GM23248 (cell line): ENCODE measurements at places on chromosomes 5 and 9. TPM values are rescaled to one million over a fixed set of nuclear protein-coding genes. Genes with fewer than 3 reads are reported as not detected.
A peak's percentile ranks its signal among the peaks of the same experiment; 100 is the strongest.

PLAC8L1 gene
- total RNA-seq, result 2.3 TPM in 1 of 2 replicates, not detected in the other

PCDHA1 gene
- total RNA-seq, result not detected in 2 replicates

SGCD gene
- 67.0 and 69.7 TPM in 2 replicates for total RNA-seq

TMEM174 gene
- total RNA-seq, result not detected in 2 replicates

CKMT2 gene
- total RNA-seq, result not detected in 2 replicates

CD72 gene
- 3.9 TPM in 1 of 2 replicates, not detected in the other for total RNA-seq

DNA sequence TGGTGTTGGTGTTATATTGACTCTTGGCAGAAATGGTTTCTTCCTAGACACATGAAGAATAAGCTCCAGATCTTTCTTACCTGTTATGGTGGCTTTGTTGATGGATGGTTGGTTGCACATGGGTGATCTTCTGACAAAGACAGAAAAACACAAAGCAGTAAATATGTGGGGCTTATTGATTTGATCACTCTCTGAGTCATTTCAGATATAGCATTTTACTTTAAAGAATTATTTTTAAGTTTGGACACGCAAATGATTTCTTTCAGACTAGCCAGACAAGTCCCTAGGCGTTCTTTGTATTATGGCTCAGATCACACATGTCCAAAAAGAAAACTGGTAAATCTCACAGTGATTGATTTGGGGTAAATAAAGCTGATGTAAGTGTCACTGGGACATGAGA, 597.6 kb downstream of the RAB3C start:
- no peaks in the 10 kb centered on the region for H3K36me3 ChIP-seq
- no peaks in the 10 kb centered on the region for H3K4me1 ChIP-seq
- no peak overlapping the region for H3K4me3 ChIP-seq
- no peaks in the 10 kb centered on the region for H3K27me3 ChIP-seq
- H3K27ac ChIP-seq, result no peak overlapping the region

GRCh38 chr5:169626779-169627178, 10.3 kb upstream of the DOCK2 start:
- peaks cover 62% of the 10 kb centered on the region for H3K4me1 ChIP-seq
- H3K36me3 ChIP-seq, result no peaks in the 10 kb centered on the region
- peak overlapping the region; percentile 92 for H3K27ac ChIP-seq
- H3K4me3 ChIP-seq, result no peak overlapping the region
- no peaks in the 10 kb centered on the region for H3K27me3 ChIP-seq
- peak; percentile 94 for DNase-seq

- H3K4me3 ChIP-seq, result no peak overlapping the region
- no peaks in the 10 kb centered on the region for H3K4me1 ChIP-seq
- peak; percentile 29 for DNase-seq
- no peak overlapping the region for H3K27ac ChIP-seq
- peaks cover 46% of the 10 kb centered on the region for H3K27me3 ChIP-seq
These were observed 1.7 kb upstream of the ARID3C start for GRCh38 chr9:34630402-34631154.

GRCh38 chr9:6564868-6565267, 80.7 kb downstream of the GLDC start:
- DNase-seq, result peak; percentile 61
- H3K27ac ChIP-seq, result peak overlapping the region; percentile 98
- peaks cover 41% of the 10 kb centered on the region for H3K4me1 ChIP-seq
